ENCODE measurements at places on chromosomes 2 and 18.

DNA sequence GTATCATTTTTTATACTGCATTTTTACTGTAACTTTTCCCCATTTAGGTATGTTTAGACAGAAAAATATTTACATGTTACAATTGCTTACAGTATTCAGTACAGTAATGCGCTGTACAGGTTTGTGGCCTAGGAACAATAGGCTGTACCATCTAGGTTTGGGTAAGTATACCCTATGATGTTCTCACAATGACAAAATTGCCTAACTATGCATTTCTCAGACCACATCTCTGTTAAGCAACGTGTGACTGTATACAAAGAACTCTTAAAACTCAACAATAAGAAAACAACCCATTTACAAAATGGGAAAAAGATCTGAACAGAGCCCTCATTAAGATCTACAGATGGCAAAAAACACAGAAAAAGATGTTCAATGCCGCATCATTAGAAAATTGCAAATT lies 29.4 kb downstream of the FAM210A start:
- no peak for DNase-seq

DNA sequence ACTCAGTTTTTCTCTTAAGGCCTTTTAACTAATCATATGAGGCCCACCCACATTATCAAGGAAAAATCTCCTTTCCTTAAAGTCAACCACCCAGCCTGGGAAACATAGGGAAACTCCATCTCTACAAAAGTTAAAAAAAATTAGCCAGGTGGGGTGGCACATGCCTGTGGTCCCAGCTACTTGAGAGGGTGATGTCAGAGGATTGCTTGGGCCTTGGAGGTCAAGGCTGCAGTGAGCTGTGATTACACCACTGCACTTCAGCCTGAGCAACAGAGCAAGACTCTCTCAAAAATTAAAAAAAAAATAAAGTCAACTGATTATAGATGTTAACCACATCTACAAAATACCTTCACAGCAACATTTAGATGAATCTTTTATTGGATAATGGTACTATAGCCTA lies 5.8 kb downstream of the DPYSL5 start:
- DNase-seq, result no peak

DNA sequence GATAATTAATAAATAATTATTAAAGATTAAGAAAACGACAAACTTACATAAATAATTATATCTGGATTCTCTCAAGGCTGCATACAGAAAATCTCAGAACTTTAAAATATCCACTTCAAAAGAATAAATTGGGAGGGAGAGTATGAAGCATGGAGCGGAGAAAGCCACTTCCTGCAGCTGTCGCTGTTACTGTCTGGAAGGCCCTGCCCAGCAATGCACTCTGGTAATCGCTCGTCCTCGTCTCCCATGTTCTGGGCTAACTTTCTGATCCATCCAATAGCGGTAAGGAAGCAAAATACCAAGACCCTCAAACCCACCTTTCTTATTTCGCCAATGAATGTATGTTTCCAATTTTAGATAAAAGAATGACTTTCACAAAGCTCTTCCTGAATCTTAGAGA lies 26.7 kb downstream of the CYRIA start:
- DNase-seq, result no peak

DNA sequence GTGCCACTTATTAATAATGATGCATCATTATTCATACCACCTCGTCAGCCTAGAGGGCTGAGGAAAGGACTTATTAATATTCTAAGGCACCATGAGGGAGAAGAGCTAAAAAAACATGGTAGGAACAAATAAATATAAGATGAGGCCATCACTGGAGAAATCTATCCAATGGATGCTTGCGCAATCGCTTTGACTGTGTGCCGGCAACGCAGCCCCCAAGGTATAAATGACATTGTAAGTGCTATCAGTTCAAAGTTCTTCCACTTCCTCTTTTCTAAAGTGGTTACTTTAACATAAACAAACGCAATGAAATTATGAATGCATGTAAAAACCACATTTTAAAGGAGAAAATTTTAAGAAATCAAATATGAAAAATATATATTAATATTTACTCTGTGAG lies 164.6 kb downstream of the EIPR1 start:
- no peak for DNase-seq

DNA sequence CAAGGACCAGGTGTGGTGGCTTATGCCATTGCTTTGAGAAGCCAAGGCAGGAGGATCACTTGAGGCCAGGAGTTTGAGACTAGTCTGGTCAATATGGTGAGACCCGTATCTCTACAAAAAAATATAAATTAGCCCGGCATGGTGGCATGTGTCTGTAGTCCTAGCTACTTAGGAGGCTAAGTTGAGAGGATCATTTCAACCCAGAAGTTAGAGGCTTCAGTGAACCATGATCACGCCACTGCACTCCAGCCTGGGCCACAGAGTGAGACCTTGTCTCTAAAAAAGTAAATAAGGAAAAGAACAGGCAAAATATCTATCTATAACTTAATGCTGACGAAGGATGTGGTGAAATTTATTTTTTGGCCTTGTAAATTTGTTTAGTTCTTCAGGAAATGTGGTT lies 78.1 kb downstream of the UGGT1 start:
- no peak for DNase-seq

GRCh38 chr2:173271825-173272224 lies 82.8 kb upstream of the CDCA7 start:
- no peak for DNase-seq

GRCh38 chr18:61064911-61065310 lies 268.3 kb upstream of the CDH20 start:
- no peak for DNase-seq

DNA sequence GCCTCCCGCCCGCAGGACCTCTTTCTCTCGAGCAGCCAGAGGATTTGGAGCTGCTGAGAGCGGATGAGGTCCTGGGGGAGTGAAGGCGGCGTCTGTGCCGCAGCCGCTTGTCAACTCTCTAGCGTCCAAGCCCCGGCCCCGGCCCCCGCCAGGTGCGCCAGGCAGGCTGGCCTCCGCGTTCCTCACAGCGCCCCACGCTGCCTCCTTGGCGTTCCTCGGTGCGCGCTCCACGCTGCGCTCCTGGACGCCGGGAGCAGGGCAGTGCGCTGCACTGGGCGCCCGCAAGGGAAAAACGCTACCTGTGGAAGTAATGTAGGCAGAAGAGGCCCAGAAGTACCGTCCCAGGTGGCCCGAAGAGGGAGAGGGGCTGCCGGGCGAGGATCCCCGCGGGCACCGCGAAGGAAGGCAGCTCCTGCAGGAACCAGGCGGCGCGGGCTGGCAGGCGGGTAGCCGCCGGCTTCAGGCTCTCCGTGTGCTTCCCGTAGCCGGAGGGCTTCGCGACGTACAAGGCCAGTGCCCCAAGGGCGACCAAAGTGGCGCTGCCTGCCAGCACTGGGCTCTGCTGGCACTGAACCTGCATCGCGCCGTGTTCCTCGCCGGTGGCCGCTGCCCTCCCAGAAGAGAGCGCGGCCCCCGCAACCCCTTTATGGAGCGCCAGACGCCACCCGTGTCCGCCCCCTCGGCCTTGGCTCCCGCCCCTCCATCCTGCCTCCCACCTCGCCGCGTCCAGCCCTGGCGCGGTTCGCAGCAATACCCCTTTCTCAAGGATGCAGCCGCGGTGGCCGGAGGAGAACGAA lies at the start of gene SRD5A2:
Gene SRD5A2, minus strand, starts transcription at position 618 of the 797 bp plus-strand sequence. Its CDS starts 38 bp downstream, at position 580.
- no peak for DNase-seq

DNA sequence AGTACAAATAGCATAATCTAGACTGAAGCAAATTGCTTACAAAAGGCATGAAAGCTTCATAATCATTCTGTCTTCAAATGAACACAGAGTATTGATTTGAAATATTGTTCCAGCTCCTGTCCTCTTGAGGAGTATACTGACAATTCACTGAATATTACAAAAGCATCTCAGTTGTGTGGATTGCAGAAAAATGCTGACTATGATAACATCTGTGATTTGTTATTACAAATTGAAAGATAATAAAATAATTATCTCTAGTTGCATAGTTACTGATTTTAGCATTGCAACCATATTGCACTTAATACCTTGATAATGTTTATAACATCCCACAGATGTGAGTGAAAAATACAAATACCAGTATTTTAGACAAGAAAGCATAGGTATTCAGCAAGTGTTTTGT lies 49.2 kb upstream of the FN1 start:
- no peak for DNase-seq

GRCh38 chr2:99256677-99257076 lies 1.2 kb upstream of the LYG2 start:
- DNase-seq, result no peak

DNA sequence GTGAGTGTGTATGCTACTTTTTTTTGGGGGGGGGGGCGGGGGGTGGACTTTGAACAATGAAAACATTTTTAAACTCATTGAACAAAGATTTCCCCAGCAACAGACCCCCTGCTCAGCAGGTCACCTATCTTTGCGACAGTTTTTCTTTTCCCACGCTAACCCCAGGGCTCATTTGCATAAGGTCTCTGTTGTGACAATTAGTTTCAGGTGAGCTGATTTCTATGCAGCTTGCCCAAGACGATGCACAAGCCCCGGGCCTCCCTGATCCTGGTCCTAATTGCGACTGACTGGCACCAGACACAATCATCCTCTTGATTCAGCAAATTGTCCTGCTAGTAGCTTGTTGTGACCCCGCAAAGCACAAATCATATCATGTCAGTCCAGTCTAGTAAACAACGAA lies 40.3 kb downstream of the ZEB2 start:
- no peak for DNase-seq

GRCh38 chr18:54843314-54843713 lies 15.0 kb downstream of the RAB27B start:
- no peak for DNase-seq

GRCh38 chr2:44615950-44616518 lies 254.3 kb downstream of the CAMKMT start:
- DNase-seq, result no peak

DNA sequence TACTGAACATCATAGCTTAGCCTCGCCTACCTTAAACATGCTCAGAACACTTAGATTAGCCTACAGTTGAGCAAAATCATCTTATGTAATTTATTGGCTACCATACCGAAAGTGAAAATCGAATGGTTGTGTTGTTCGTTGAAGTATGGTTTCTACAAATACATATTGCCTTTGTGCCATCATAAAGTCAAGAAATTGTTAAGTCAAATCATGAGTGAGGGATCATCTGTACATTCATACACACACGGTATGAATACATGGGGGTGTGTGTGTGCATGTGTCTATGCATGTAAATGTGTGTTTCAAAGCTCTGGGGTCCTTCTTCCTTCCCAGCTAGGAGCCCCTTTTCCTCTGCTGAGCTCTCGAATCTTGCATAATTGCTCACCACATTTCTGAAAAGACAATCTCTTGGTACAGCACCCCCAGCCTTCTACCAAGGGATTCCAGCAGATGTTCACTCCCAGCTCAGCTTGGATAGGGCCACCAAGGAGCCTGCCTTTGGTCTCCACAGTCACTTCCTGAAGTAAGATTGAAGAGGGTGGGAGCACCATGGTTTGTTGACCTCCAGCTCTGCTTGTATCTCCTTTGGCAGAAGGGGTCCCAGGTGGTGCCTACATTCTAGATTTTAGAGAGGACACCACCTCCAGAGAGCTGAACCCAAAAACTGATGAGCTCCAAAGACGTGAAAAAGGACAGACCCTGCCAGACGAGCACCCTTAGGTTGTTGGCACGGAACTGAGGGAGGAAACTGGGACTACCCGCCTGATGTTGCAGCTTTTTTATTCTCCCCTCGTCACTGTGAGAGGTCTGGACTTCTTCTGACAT lies 33.2 kb upstream of the CYP1B1 start:
- no peak for DNase-seq

DNA sequence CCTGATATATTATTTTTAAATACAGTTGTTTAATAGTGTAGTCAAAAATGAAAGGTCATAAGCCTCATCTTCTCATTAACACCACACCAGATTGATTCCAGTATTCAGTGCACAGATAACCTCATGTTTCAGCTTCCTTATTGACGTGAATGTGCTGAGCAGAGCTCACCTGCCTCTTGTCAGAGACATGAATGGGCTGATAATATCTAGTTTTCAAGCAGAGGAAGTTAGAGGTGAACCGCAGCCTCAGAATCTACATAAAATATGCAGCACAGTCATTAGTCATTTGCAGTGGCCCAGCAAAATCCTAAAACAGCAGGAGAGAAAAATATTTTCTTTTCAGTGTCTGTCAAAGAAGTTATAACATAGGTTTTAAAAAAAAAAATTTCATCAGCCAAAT lies 216.2 kb downstream of the GBX2 start:
- no peak for DNase-seq

- DNase-seq, result no peak
These were observed 96.2 kb downstream of the MRPS9 start for GRCh38 chr2:105134081-105134480.

Measured in stimulated activated CD8-positive, alpha-beta memory T cell treated with anti-CD3 and anti-CD28 coated beads, Interleukin-15, amount 100 ng/mL, for 48 hours (primary cell).